ENCODE measurements at places on chromosomes 1 and 21.

DNA sequence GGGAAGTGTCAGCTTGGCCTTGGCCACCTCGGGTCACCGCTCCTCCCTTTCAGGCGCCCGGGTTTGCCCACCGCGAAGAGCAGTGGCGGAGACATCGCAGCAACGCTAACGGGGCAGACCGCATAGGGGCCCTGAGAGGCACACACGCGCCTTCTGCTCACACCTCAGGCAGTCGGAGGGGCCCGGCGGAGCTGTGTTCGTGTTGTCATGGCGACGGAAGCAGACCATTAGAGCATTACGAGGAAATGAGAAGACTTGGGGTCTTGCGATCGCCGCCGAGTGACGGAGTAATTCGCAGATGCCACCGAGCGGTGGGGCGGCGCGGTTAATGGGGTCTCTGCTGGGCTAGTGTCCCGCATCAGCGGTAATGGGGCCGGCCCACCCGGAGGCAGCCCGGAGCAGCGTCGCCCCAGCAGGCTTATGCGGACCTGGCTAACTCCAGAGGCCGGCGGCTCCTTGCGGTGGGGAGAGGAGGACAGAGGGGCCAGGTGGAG, 144.1 kb downstream of the TNR start:
- DNase-seq, result no peak

- DNase-seq, result no peak
Observed at GRCh38 chr1:182101415-182102042, 40.0 kb upstream of the ZNF648 start.

DNA sequence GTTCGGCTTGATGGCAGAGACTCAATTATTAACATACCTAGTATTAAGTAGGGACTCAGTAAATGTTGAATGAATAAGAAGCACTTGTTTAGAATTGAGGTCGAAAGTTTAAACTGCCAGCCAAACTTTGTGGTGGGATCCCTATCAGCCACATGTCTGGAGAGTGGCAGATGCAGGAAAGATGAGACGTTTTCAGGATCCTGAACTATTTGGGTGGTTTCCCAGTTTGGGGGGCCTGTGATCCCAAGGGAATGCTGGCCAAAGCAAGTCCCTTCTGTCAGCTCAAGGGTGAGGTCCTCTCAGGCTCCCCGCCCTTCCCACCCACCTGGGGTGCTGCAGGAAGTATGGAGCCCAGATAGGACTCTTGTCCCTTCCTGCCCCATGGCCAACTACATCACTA, 38.6 kb downstream of the KCNC4 start:
- no peak for DNase-seq

DNA sequence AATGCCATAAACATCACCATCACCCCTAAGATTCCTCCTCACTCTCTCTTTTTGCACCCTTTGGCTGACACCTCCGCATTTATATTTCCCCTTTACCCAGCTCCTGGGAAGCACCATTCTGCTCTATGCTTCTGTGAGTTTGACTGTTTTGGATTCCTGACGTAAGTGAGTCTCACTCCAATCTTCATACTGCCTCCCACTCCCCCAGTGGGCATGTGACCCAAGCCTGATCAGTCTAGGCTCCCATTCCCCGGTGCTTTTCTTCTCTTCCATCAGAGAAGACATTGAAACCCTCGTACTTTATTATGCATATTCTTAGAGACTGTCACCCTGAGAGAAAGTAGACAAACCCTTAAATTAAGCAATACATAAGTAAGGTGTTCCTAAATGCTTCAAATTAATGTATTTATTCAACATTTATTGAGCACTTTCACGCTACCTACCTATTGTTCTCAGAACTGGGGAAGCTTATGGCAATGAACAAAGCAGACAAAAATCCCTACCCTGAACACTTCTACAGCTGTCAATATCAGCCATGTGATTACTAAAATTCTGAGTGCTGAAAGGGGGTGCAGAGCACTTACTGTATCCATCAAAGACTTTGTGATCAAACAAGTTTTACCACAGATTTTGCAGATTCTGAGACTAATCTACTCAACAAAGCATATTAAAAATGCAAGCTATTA, 43.4 kb upstream of the DIPK1A start:
- DNase-seq, result no peak

DNA sequence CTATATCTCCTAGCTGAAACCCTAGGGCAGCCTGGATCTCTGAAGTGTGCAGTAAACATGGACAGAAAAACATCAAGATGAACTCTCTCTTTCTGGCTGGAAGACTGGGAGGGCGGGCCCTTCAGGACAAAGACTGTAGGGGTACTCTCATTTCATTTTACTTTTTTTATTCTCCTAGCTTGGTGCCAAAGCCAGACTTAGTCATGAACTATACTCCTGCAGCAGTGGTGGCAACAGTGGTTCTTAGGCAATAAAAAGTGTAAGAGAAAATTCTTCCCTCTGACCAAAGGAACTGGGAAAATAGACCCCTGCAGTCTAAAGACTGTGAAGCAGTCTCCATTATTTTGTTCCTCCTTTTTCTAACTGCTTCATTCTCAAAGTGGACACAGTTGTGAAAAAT, 213.8 kb upstream of the JUN start:
- no peak for DNase-seq

- no peak for DNase-seq
Observed at GRCh38 chr1:175840787-175841186, 97.4 kb upstream of the TNR start.

DNA sequence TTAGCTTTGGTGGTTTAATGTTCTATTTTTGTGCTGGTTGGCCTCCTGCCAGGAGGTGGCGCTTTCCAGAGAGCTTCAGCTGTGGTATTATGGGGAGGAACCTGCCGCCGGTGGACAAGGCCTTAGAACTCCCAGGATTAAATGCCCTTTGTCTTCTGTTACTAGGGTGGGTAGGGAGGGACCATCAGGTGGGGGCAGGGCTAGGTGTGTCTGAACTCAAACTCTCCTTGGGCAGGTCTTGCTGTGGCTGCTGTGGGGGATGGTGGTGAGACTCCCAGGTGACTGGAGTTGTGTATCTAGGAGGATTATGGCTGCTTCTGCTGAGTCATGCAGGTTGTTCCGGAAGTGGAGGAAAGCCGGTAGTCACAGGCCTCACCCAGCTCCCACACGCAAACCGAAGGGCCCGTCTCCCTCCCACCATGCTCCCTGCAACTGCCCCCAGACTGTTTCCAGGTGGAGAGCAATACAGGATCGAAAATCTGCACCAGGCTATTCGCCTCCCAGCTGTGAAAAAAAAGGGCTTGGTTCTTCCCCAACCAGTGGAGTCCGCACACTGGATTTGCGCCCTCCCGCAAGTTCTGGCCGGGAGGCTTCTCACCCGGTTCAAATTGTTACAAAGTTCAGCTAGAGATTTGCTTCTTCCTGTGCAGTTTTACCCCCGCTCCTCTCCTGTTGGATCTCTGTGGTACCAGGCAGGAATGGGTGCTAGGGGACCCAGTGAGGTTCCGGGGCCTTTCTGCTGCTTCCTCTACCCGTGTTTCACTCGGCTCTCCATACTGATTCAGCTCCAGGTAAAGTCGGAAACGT, 220.5 kb downstream of the CENPF start:
- no peak for DNase-seq

DNA sequence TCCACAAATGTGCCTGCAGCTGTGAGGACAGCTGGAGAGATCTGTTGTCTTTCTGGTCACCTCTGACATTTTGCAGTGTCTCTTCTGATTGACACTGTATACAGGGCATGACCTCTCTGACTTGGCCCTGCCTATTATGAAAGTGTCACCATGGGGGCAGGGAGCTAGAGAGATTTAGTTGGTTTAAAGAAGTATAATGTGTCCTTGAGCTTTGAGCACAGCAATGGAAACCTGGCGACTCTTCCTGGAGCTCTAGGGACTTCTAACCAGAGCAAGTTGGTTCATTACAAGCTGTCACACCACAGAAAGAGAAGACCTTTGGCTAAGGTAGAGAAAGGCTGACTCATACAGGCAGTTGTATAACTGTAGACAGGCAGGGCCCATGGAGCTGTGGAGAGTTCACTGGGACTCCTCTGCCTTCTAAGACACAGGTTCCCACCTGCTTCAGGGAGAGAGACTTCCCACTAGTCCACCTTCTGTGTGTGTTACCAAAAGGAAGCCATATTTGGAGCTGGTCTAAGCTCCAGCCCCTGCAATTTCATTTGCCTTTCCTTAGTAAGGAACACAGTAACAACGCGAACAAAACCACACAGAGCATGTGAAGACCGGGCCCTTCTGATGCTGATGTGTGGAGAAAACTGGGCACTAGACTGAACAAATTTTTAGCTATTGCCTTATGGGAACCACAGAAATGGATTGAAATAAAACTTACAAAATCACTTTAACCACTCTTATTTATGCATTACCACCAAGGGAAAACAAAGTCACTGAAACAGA, 90.5 kb upstream of the ADAR start:
- no peak for DNase-seq

GRCh38 chr21:15209224-15209623, 144.4 kb upstream of the NRIP1 start:
- no peak for DNase-seq

- peak; percentile 89 for DNase-seq
Observed at GRCh38 chr1:35557118-35557610, at the start of gene KIAA0319L. Gene KIAA0319L, minus strand, starts transcription at chr1:35557403. Its CDS starts 2,912 bp downstream, at chr1:35554491.

- no peak for DNase-seq
Observed at GRCh38 chr1:234170622-234171021, 202.6 kb upstream of the COA6 start.

DNA sequence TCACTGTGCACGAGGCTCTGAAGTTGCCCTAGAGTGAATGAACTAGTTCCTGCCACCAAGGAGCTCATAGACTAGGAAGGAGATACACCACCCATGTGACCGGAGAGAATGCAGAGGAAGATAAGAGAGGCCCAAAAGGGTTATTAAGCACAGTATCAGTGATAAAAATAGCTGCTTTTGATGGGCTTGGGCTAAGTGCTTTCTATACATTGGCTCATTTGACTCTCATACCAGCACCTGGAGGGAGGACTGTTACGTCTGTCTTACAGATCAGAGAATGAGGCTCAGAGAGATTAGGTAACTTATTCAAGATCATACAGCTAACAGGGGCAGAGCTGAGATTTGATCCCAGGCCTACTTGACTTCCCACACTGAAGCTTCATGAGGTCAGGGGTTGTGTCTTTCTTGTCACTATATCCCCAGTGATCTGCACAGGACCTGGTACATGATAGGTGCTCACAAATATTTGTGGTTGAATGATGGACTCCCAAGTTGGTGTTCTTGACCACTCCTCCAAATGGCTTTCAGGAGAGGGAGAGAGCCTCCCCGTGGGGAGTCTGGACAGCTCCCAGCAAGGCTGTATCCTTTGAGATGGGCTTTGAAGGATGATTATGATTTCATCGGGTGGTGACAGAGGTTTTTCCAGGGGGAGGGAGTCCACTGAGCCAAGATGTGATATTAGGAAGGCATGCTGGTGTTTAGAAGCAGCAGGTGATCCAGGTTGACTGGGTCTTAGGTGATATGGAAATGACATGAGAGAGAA, 14.4 kb downstream of the PPFIA4 start:
- no peak for DNase-seq

- DNase-seq, result no peak
Observed at GRCh38 chr1:52709016-52709415, 10.9 kb upstream of the COA7 start.

GRCh38 chr1:113768916-113769600, 9.8 kb upstream of the PHTF1 start:
- DNase-seq, result no peak

DNA sequence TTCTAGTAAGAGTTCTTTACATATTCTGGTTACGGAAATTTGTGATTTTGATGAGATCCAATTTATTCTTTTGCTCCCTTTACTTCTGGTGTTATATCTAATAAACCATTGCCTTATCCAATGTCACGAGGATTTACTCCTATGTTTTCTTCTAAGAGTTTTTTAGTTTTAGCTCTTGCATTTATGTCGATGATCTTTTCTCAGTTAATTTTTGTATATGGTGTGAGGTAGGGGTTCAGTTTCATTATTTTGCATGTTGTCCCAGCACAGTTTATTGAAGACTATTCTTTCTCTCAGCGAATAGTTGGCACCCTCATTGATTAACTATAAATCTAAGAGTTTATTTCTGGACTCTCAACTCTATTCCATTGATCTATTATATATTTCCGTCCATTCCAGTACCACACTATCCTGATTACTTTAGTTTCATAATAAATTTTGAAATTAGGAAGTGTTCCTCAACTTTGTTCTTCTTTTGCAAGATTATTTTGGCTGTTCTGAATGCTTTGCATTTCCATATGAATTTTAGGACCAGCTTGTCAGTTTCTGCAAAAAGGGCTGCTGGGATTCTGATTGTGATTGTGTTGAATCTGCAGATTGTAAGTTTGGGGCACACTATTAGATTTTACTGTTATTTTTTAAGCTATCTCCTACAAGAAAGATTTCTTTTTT, 4.0 kb downstream of the KDM1A start:
- DNase-seq, result no peak

GRCh38 chr1:64574301-64574700, 104.4 kb downstream of the CACHD1 start:
- DNase-seq, result no peak

- DNase-seq, result no peak
Observed at GRCh38 chr1:48691429-48692001, 85.2 kb downstream of the BEND5 start.

- DNase-seq, result no peak
Observed at GRCh38 chr1:40684669-40685068, 6.8 kb upstream of the NFYC start.

GRCh38 chr1:14615549-14616218, 17.2 kb downstream of the KAZN start:
- no peak for DNase-seq

- DNase-seq, result no peak
Observed at GRCh38 chr1:16938351-16939321, 16.9 kb downstream of the CROCC start.

DNA sequence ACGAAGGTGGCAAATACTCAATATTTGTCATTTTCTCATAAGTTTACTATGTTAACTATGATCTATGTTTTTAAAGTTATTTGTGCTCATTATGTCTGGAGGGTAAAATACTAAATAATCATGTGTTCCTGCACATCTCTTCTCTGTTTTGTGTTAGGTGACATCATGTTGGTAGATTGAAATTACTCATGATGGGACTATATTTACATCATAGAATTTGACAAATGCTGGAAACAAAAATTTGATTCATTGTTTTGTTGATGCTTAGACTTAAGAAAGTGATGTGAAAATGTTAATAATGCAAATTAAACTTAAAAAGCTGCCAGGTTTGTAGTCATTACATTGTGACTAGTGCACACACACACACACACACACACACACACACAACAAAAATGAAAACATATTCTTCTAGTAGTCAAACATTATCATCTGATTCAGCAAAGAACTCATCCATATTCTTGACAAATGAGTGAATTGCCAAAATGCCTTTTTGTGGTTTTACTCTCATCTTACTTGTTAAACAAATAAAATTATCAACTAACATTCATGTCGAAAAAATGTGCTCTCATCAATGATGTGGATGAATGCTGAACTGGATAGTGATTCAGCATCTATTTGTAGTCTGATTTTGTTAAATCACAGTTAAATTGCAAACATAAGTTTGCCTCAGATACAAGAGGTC, 870.7 kb downstream of the BRINP3 start:
- DNase-seq, result no peak

GRCh38 chr1:67339623-67340343, 32.1 kb downstream of the IL12RB2 start:
- no peak for DNase-seq

DNA sequence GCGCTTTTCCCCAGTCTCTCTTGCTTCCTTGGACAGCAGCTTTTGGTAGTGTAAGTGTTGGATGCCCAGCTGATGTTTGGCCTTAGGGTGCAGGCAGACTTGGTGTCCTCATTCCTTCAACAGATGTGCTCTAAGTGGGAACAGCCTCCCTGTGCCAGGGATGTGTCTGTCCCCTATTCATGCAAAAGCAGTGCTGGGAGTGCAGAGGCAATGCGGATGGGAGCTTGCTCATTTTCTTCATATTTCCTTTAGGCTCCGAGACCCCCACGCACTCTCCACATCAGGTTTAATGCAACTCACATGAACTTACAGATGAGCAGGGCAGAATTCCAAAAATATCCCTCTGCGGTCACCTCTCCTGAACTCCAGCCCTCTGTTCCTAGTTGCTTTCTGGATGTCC, 96.1 kb downstream of the IER5 start:
- no peak for DNase-seq

Data from SJSA1 (cell line).